ENCODE measurements at places on chromosomes 11 and 22. TPM values are rescaled to one million over a fixed set of nuclear protein-coding genes. Genes with fewer than 3 reads are reported as not detected.

CELSR1 gene
- total RNA-seq = 110 TPM

- H3K36me3 ChIP-seq = peaks cover 10% of the 10 kb centered on the region
- no peak overlapping the region for H3K27ac ChIP-seq
- H3K27me3 ChIP-seq = no peaks in the 10 kb centered on the region
These were observed 616 bp upstream of the CPT1B start for GRCh38 chr22:50578776-50579310.

- DNase-seq = no peak
- no peak overlapping the region for H3K27ac ChIP-seq
- H3K36me3 ChIP-seq = no peaks in the 10 kb centered on the region
- H3K27me3 ChIP-seq = no peaks in the 10 kb centered on the region
- no peak overlapping the region for H3K4me3 ChIP-seq
These were observed 1.3 kb downstream of the ACTN3 start for GRCh38 chr11:66548041-66548440.

GRCh38 chr11:110470716-110471115, 41.0 kb downstream of the FDX1 start:
- no peak for DNase-seq
- no peak overlapping the region for H3K4me3 ChIP-seq
- no peaks in the 10 kb centered on the region for H3K27me3 ChIP-seq
- H3K36me3 ChIP-seq = no peaks in the 10 kb centered on the region
- H3K4me1 ChIP-seq = no peaks in the 10 kb centered on the region
- H3K27ac ChIP-seq = no peak overlapping the region

- no peak overlapping the region for H3K4me3 ChIP-seq
- no peaks in the 10 kb centered on the region for H3K36me3 ChIP-seq
- no peak for DNase-seq
- H3K27me3 ChIP-seq = no peaks in the 10 kb centered on the region
These were observed 3.8 kb downstream of the KCNC1 start for GRCh38 chr11:17738151-17738973.
